ENCODE measurements at places on chromosomes 2 and 18. TPM values are rescaled to one million over a fixed set of nuclear protein-coding genes. Genes with fewer than 3 reads are reported as not detected.

The MAIP1 gene
- total RNA-seq: 19.1 TPM

The TIMM21 gene
- 11.6 TPM for total RNA-seq

The NCOA1 gene
- 32.9 TPM for total RNA-seq

The NFATC1 gene
- total RNA-seq: 19.1 TPM

DNA sequence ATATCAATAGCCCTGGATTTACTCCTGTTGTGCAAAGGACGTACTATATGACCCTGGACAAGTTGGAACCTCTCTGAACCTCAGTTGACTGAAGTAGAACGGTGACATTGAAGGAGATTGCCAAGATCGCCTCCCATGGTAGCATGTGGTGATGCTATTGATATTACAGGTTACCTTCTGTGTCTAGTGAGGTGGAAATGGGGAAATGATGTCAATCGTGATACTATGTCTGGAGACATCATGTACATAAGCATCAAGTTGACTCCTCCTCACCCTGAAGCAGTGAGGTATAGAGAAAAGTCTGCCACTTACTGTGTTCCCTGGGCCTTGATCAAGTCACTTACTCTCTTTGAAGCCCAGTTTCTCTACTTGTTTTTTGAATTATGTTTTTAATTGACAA is 93.9 kb downstream of the KLF7 start:
- no peak for DNase-seq

- DNase-seq: peak; percentile 41
Measured at GRCh38 chr2:218180467-218181114, 13.8 kb upstream of the CXCR1 start.

DNA sequence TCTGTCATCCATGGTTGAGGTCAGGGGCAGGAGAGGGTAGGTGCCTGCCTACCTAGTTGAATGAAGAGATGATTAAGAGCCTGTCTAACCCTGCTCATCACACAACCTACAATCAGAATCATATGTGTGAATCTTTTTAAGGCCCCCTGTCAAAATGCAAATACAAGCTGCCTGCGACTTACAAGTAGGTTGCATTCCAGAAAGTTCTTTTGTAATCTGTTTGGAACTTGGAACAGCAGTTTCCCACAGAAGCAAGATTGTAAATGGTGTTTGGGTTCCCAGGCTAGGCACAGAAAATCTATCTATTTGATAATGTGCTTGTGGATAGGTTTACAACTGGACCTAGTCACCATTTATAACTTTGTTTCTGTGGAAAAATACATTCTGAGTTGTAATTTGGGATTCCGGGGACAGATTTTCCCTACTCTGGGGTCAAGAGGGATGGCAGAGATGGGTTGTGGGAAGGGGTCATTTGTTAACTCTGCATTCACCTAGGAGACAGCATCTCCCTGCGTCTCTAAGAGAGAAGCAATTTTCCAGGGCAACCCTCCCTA is 4.4 kb downstream of the LIPG start:
- DNase-seq: no peak

DNA sequence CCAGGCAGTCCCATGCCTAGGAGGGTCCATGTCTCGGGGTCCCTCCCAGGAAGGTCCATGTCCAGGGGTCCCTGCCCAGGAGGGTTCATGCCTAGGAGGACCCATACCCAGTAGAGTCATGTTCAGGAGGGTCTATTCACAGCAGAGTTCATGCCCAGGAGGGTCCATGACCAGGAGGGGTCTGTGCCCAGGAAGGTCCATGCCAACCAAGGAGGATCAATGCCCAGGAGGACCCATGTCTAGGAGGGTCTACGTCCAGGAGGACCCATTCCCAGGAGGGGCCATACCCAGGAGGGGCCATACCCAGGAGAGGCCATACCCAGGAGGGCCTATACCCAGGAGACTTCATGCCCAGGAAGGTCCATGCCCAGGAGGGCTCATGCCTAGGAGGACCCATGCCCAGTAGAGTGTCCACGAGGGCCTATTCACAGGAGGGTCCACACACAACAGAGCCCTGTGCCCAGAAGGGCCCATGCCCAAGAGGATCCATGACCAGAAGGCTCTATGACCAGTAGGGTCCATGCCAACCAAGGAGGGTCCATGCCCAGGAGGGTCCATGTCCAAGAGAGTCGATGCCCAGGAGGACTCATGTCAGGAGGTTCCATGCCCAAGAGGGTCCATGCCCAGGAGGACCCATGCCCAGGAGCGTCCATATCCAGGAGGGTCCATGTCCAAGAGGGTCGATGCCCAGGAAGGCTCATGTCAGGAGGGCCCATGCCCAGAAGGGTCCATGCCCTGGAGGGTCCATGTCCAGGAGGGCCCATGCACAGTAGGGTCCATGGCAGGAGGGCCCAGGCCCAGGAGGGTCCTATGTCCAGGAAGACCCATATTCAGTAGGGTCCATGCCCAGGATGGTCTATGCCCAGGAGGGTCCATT is 10.1 kb downstream of the GPR35 start:
- no peak for DNase-seq

DNA sequence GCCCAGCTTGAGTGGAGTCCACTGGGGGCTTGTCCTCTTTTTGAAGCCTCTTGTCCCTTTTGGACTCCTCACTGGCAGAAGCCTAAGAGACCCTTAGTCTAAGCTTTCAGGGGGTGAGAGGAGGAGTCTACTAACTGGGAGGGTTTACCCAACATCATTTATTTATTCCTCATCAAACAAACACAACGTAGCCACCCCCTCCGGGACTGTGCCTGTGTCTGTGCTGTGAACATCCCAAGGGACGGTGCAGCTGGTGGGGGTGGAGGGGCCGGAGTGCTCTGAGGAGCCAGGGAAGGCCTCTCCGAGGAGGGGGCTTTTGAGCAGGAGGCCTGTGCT is 42.7 kb upstream of the TAF1B start:
- no peak for DNase-seq

DNA sequence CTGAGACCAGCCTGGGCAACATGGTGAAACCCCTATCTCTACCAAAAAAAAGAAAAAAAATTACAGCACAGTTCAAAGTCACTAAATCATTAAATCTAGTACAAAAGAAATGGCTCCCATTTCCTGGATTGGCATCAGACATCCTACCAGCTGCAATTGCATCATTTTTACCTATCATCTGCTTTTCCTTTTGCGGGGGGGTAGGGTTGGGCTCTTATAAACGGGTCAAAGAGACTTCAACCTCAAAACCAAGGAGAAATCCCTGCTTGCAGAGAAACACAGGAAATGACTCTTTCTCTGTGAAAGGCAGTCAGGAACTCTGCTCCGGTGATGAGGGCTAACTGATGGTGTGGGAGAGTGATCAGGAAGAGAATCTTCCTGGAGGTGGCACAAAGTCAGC is 45.3 kb upstream of the RFX8 start:
- DNase-seq: no peak

- DNase-seq: no peak
Measured at GRCh38 chr18:24968238-24968775, 383.7 kb downstream of the ZNF521 start.

DNA sequence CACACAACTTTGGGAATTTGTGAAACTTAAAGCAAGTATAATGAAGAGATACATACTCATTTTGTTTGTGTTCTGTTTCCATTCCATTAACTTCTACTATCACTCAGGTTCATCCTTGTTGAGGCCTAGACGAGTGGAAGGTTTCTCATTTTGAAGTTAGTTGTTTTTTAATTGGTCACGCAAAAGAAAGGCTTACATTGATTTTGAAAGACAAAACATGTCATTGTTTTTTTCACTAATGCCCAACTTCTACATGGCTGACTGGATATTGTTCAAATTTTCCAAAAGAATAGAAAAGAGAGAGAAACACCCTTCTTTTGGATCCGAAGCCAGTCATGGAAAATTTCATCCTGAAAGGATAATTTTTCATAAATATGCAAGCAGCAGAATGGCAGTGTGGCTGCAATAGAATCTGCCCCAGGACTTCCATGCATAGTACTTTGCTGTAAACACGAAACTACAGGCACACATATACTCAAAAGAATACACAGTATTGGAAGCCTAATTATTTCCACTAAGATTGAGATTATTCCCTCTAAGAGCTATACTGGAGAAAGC is 27.4 kb downstream of the PRKCE start:
- no peak for DNase-seq

- DNase-seq: no peak
Measured at GRCh38 chr2:173239644-173240043, 115.0 kb upstream of the CDCA7 start.

All from transverse colon (tissue), 4 donors.